ENCODE measurements at places on chromosomes 7 and 10. TPM values are rescaled to one million over a fixed set of nuclear protein-coding genes. Genes with fewer than 3 reads are reported as not detected.

PILRA gene
- total RNA-seq = 6.1 TPM

FAM237B gene
- total RNA-seq = not detected

LGI1 gene
- 3.6 TPM for total RNA-seq

CDC14C gene
- total RNA-seq = not detected

CHST12 gene
- 14.5 TPM for total RNA-seq

CCDC172 gene
- total RNA-seq = not detected

AKR1C3 gene
- 25.2 TPM for total RNA-seq

PLAU gene
- 34.2 TPM for total RNA-seq

Measured in metanephros (tissue), 2 donors.